ENCODE measurements at places on chromosomes 12 and 14. TPM values are rescaled to one million over a fixed set of nuclear protein-coding genes. Genes with fewer than 3 reads are reported as not detected.

ADCK1 gene
- 7.1 TPM for polyA plus RNA-seq

TMPO gene
- polyA plus RNA-seq = 6.4 TPM

PPP1R1A gene
- polyA plus RNA-seq = 22.1 TPM

HOXC6 gene
- not detected for polyA plus RNA-seq

TUNAR gene
- polyA plus RNA-seq = 1.2 TPM

PRKCH gene
- 1.3 TPM for polyA plus RNA-seq

DHRS2 gene
- not detected for polyA plus RNA-seq

VTI1B gene
- polyA plus RNA-seq = 28.1 TPM

IL22 gene
- 2.3 TPM for polyA plus RNA-seq

IFNG-AS1 gene
- not detected for polyA plus RNA-seq

KSR2 gene
- polyA plus RNA-seq = 2.4 TPM

OTOGL gene
- polyA plus RNA-seq = 0.07 TPM

SYNE3 gene
- 1.6 TPM for polyA plus RNA-seq

OR6C2 gene
- polyA plus RNA-seq = not detected

PRB2 gene
- polyA plus RNA-seq = not detected

ASB8 gene
- 50.2 TPM for polyA plus RNA-seq

ANKLE2 gene
- 8.9 TPM for polyA plus RNA-seq

CISTR gene
- not detected for polyA plus RNA-seq

ASCL1 gene
- polyA plus RNA-seq = 1.8 TPM

HRK gene
- polyA plus RNA-seq = 0.53 TPM

RNASE1 gene
- 37.8 TPM for polyA plus RNA-seq

MUCL1 gene
- polyA plus RNA-seq = not detected

SLC6A13 gene
- polyA plus RNA-seq = 6.5 TPM

HOXC11 gene
- polyA plus RNA-seq = not detected

TAS2R42 gene
- not detected for polyA plus RNA-seq

AQP6 gene
- not detected for polyA plus RNA-seq

CCDC177 gene
- 0.13 TPM for polyA plus RNA-seq
